Natural killer cell (primary cell): ENCODE measurements at places on chromosomes 5 and 9. TPM values are rescaled to one million over a fixed set of nuclear protein-coding genes. Genes with fewer than 3 reads are reported as not detected.

Gene NEUROG1
- total RNA-seq, result not detected

DNA sequence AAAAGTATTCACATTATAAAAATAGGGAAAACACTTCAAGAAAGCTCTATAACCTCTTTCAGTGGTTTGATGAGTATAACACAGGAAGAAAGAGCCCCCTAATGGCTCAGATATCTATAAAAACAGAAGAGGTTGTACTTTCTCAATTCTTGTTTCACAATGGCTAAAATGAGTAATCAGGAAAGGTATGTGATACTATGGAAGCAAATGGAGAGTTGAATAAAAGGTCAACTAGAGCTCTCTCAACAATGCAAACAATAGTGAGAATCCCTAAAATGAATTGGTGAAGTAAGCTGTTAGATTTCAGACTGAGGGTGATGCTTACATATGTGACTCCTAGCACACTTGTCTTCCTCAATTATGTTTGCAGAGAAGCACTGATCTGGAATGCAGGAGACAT is 584.6 kb upstream of the CDH18 start:
- H3K36me3 ChIP-seq, result no peaks in the 10 kb centered on the region
- no peak overlapping the region for H3K4me3 ChIP-seq
- H3K27me3 ChIP-seq, result no peaks in the 10 kb centered on the region
- no peak overlapping the region for H3K27ac ChIP-seq
- DNase-seq, result no peak

DNA sequence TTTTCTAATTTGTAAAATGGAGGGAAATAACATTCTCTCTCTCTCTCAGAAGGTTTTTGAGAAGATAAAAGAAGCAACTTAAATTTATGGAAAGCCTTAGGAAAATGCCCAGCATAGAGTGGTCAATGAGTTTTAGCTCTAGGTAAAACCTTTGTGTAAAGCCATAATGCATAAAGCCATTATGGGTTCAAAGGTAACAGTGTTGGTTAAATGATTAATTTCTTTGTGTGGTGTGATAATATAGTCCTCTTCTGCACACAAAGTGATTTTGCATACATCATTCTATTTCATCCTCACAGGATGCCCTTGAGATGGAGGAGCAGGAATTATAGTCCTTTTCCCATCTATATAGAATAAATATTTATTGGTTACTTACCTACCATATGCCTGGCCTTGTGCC is 602.9 kb downstream of the CSNK1G3 start:
- H3K4me3 ChIP-seq, result no peak overlapping the region
- no peaks in the 10 kb centered on the region for H3K36me3 ChIP-seq
- no peaks in the 10 kb centered on the region for H3K4me1 ChIP-seq
- DNase-seq, result no peak
- H3K27ac ChIP-seq, result no peak overlapping the region
- H3K27me3 ChIP-seq, result no peaks in the 10 kb centered on the region

Gene GPR21
- total RNA-seq, result 1.9 TPM

DNA sequence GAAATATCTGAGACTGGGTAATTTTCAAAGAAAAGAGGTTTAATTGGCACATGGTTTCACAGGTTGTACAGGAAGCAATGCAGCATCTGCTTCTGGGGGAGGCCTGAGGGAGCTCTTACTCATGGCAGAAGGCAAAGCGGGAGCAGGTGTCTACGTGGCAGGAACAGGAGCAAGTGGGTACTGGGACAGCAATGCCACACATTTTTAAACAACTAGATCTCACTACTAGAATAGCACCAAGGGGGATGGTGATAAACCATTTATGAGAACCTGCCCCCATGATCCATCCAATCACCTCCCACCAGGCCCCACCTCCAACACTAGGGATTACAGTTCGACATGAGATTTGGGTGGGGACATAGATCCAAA is 47.6 kb upstream of the HOMER1 start:
- peak; percentile 5 for DNase-seq
- H3K4me1 ChIP-seq, result peaks cover 14% of the 10 kb centered on the region
- H3K36me3 ChIP-seq, result no peaks in the 10 kb centered on the region
- H3K27ac ChIP-seq, result peak overlapping the region; percentile 73
- no peaks in the 10 kb centered on the region for H3K27me3 ChIP-seq
- H3K4me3 ChIP-seq, result no peak overlapping the region

DNA sequence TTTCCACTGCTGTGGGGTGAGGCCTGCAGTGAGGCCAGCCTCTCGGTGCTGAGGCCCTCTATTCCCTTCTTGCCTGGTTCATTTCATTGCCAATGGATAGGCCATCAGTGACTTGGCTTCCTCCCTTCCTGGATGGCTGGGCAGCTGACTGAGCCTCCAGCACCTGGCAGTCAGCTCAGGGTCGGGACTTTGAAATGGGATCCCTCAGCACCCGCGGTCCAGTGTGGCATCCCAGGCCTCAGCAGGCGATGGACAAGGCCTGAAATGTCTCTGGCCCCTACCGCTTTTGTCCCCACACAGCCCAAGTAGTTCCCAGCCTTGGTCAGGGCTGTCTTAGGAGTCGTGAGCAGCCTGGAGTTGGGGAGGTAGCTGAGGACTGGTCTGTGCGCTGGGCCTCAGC is 17.2 kb downstream of the NDST1 start:
- no peak for DNase-seq
- H3K27ac ChIP-seq, result no peak overlapping the region
- peaks cover 9% of the 10 kb centered on the region for H3K4me1 ChIP-seq
- no peaks in the 10 kb centered on the region for H3K36me3 ChIP-seq
- no peaks in the 10 kb centered on the region for H3K27me3 ChIP-seq

Gene SMIM27
- 22.8 TPM for total RNA-seq

DNA sequence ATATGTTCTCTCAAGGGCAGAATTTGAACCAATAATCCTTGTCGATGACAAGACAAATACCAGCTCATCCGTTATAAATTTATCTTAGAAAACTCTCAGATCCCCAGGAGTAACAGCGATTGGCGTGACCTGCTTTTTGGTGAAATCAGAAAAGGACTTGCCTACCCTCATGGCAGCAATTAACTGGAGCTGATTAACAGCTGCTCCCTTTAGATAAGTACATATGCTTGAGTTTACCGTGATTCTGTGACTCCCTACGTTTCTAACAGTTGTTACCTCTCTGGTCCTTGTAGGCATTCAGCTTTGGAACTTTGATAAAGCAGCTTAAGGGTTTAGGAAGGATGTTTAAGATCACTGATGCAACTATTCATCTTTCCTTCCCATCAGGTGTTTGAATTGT is 2.6 kb downstream of the INVS start:
- H3K27me3 ChIP-seq, result no peaks in the 10 kb centered on the region
- H3K27ac ChIP-seq, result no peak overlapping the region
- H3K4me1 ChIP-seq, result peaks cover 19% of the 10 kb centered on the region
- H3K36me3 ChIP-seq, result peaks cover 26% of the 10 kb centered on the region

DNA sequence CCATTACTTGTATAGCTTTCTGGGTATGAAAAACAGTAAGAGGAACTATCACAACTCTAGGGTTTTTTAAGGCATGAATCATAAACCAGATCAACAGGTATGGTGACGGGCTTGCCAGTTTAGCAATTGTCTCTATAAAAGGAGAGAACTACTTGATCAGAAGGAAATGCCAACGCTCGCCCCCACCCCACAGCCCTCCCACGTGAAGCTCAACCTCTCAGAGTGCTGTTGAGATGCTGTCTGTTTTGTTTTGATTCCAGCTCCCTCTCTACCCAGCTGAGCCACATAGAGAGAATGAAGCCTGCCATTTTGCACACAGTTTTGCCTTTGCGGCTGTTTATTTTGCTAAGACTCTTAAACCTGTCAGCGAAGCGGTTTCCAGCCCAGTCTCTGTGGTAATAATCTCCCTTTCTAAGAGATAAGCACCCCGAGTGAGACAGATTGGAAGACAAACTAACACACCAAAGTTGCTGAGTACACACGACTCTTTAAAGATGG is 257.9 kb upstream of the ANKRD55 start:
- H3K4me3 ChIP-seq, result no peak overlapping the region
- no peak for DNase-seq
- no peaks in the 10 kb centered on the region for H3K27me3 ChIP-seq
- no peak overlapping the region for H3K27ac ChIP-seq
- H3K4me1 ChIP-seq, result no peaks in the 10 kb centered on the region

GRCh38 chr5:69317391-69317790 is 15.2 kb downstream of the CCDC125 start:
- DNase-seq, result no peak
- H3K27ac ChIP-seq, result no peak overlapping the region
- H3K36me3 ChIP-seq, result peaks cover 8% of the 10 kb centered on the region
- H3K4me1 ChIP-seq, result no peaks in the 10 kb centered on the region

Gene NHP2
- total RNA-seq, result 39.2 TPM

Gene TNC
- not detected for total RNA-seq

DNA sequence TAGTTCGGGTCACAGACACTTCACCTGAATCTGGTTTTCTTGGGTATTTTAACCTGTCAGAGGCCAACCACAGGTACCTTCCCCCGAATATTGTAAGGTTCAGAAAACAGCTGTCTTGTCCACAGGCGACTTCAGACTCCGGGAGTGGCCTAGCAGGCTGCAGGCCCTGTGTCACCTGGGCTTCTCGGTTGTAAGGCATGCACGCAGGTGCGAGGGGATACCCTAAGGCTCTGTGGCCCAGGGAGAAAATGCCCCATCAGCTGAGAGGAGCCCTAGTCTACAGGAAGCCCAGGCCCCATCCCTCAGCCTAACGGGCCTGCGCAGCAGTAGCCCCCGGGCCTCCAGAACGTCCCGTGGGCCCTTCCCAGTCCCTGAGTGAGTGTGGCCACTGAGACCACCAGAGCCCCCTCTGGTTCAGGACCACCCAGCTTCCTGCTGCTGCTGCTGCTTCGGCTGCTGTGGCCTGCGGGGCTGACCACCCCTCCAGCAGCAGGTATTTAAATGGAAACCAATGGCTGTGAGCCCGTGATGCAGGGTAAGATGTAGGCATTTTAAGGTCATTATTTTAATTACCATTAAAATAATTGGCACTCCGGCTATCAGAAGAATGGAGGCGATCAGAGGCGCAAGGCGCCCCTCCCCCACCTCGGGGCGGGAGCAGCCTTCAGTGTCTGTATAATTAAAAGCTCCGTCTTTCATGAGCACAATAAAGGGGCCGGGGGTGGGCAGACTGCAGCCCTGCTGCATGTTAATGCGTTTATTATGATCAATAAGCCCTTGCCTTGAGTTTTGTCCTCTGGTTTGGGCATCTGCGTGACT is 65.4 kb downstream of the PSMB7 start:
- peaks cover 77% of the 10 kb centered on the region for H3K36me3 ChIP-seq
- no peaks in the 10 kb centered on the region for H3K27me3 ChIP-seq
- H3K27ac ChIP-seq, result no peak overlapping the region
- H3K4me1 ChIP-seq, result no peaks in the 10 kb centered on the region
- DNase-seq, result no peak
- H3K4me3 ChIP-seq, result no peak overlapping the region

DNA sequence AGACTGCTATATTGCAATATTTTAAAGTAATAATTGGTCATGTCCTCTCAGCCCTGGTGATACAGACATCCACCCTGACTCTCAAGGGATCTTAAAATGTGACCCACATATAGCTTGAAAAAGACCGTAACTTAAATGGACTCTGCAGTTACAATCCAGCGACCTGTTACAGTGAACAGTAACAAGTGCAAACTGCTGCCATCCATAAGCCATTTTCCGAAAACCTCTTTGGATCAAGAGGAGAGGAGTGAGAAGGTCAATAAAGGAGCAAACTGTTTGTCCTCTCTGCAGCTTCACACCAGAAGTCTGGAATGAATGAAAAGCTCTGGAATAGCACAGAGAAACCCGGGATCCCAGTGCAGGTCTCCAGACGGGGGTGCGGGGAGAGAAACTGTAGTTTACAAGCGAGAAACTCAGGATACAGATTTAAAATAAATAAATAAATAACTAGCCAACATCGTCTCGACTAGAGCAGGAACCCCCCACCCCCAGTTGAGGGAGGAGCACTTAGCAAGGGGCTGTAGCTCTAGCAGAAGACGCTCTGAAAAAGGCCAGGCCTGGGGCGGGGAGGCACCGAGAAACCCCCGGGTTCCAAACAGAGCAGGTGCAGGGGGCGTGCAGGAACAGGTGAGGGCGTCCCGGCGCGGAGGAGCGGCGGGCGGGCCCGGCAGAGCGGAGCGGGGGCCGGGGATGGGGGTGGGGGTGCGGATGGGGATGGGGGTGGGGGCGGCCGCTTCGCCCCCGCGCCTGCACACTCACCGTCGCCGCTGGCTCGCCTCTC is 572 bp downstream of the ZDHHC21 start:
- no peaks in the 10 kb centered on the region for H3K27me3 ChIP-seq
- H3K4me3 ChIP-seq, result peak overlapping the region; percentile 54
- peak; percentile 16 for DNase-seq
- H3K27ac ChIP-seq, result no peak overlapping the region

DNA sequence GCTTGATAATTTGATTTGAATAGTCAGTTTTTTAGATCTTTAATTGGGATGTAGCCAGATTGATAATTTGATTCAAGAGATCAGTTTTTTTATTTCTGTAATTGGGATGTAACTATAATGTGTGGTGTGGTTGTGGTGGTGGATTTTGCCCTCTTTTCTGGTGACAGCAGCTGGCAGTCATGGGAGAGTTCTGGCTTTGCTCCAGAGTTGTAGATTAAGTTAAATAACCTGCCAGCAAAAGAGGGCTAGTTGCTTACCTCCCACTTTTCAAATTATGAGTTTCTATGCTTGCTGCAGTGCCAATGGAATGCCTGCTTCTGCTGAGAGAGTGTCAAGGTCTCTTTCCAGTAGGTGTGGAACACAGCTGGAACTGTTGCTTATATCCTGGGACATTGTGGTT is 315.1 kb downstream of the CCDC171 start:
- H3K27ac ChIP-seq, result no peak overlapping the region
- DNase-seq, result no peak
- no peak overlapping the region for H3K4me3 ChIP-seq
- no peaks in the 10 kb centered on the region for H3K36me3 ChIP-seq

DNA sequence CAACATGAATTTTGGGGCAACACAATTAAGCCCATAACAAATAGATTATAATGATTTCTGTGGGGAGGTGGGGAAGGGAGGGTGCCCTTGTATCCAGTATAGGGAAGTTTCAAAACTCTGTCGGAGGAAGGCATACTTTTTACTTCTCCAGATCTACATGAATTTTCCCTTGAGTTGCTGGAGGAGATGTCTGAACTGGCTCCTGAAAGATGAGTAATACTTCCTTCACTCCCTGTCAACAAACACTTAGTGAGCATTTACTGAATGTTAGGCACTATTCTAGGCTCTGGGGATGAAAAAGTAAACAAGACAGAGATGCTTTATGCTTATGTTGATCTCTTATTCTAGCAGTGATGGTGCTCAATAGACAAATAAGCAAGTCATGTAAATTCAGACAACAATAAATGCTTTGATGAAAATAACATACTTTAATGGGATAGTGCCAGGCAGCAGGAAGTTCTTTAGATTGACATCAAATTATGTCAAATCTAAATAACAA is 197.9 kb upstream of the ANKH start:
- no peak overlapping the region for H3K27ac ChIP-seq
- no peaks in the 10 kb centered on the region for H3K4me1 ChIP-seq
- no peaks in the 10 kb centered on the region for H3K27me3 ChIP-seq
- H3K36me3 ChIP-seq, result no peaks in the 10 kb centered on the region
- no peak for DNase-seq

GRCh38 chr5:94849821-94850736 is 231.6 kb downstream of the SLF1 start:
- no peak for DNase-seq
- no peaks in the 10 kb centered on the region for H3K27me3 ChIP-seq
- no peak overlapping the region for H3K4me3 ChIP-seq
- no peaks in the 10 kb centered on the region for H3K4me1 ChIP-seq
- H3K36me3 ChIP-seq, result no peaks in the 10 kb centered on the region

Gene RELL2
- total RNA-seq, result 6.6 TPM

GRCh38 chr9:71910650-71911060 is 338 bp downstream of the ABHD17B start:
- H3K27ac ChIP-seq, result peak overlapping the region; percentile 80
- H3K27me3 ChIP-seq, result no peaks in the 10 kb centered on the region
- H3K4me3 ChIP-seq, result peak overlapping the region; percentile 62
- DNase-seq, result no peak
- no peaks in the 10 kb centered on the region for H3K36me3 ChIP-seq
